ENCODE measurements at places on chromosomes 2 and 18.

DNA sequence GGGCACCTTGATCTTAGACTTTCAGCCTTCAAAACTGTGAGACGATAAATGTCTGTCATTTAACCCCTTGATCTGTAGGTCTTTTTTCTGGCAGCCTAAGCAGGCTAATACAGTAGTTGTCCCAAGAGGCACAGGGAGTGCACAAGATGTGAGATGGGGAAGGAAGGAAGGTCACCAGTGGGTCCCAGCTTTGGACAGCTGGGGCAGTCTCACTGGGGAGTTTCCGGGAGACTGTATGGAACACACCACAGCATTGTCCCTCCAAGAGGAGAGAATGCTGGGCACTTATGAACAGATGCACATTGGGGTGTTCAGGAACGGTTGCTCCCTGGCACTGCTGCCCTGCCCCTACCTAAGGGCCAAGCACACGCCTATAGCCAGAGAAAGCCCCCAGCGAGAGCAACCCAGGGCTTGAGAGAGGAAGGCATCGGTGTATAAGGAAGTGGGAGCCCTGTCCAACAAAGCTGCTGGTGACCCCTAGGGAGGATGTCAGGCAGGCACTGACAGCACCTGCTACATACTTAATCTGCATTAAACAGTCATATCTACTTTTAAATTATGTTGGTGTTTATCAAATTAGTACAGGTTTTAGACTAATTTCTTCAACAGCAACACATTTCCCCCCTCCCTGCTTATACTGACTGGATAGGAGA lies 11.6 kb upstream of the NCK2 start:
- no peak for DNase-seq

DNA sequence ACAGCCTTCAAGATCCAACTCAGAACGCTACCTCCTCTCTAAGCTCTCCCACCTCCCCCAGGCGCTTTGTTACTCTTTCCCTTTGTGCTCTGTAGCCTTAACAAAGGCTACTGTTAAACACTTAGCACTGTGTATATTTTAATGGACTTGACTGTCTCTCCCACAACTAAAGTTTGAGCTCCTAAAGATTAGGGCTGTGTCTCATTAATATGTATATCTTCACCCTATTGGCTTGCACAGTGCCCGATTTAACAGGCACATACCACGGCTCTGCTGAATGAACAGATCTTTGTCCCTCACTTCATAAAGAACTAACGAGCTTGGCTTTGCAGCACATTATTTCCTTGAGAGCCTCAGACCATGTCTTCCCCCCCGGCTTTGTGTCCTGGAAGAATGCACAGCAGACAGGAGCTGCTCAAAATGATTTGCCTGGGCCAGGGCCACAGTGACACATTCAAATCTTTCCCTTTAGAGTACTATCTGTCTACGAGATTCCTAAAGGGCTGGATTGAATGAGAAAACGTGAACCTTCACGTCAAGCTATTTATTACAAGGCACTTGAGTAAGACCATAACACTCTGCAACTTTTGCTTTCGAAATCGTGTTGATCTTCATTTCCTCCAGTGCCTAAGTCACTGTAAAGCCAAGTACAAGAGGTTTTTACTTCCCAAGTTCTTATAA lies 22.1 kb downstream of the ABHD3 start:
- no peak for DNase-seq

DNA sequence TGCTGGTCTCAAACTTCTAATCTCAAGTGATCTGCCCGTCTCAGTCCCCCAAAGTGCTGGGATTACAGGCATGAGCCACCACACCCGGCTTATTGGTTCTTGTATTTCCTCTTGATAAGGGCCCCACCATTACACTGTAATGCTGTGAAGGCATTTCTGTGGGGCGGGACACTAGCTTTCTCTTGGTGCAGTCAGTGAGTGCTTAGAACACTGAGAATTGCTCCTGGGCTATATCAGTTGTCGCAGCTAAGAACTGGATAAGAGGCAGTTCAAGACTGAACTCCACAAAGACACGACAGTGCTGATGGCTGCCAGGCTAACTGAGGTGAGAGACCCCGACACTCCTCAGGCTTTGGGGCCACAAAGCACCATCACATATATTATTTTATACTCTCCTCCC lies 2.1 kb downstream of the KHK start:
- no peak for DNase-seq

- no peak for DNase-seq
Observed at GRCh38 chr2:170411660-170412059, 233.7 kb downstream of the MYO3B start.

DNA sequence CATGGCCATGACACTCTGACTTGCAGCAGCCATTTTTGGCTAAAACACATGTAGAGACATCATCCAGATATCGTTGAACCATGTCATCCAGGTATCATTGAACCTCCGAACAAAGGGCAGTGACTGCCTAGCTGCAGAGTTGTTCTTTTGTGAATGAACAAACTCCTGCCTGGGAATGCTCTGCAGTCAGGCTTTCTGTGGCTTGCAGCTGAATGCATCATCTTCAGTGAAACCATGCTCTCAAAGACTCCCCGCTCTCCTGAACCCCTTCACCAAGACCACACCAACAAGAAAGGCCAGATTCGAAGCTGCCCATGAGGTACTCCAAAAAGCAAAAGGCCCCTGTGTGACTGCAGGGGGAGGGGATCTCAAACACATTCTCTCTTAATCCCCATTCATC lies 118.8 kb downstream of the ACTR3 start:
- no peak for DNase-seq

GRCh38 chr2:156356014-156356754 lies 23.7 kb upstream of the NR4A2 start:
- no peak for DNase-seq

DNA sequence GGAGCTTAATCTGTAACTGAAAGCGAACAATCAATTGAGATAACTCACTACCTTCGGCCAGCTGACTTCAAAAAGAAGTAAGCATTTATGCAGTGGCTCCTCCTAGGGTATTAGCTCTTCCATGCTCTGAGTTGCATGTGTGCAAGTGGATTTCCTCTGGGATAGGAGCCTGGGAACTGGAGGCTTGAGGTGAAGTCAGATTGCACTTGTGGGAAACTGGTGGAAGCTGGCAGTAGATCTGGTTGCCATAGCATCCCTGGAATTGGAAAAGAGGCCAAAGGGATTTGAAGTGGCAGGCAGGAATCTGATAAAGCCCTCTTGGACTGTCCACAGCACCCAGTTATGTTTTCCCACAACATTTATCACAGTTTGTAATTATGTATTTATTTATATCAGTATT lies 50.6 kb upstream of the FMNL2 start:
- DNase-seq = no peak

- no peak for DNase-seq
Observed at GRCh38 chr2:107747964-107748583, 78.6 kb upstream of the RGPD4 start.

DNA sequence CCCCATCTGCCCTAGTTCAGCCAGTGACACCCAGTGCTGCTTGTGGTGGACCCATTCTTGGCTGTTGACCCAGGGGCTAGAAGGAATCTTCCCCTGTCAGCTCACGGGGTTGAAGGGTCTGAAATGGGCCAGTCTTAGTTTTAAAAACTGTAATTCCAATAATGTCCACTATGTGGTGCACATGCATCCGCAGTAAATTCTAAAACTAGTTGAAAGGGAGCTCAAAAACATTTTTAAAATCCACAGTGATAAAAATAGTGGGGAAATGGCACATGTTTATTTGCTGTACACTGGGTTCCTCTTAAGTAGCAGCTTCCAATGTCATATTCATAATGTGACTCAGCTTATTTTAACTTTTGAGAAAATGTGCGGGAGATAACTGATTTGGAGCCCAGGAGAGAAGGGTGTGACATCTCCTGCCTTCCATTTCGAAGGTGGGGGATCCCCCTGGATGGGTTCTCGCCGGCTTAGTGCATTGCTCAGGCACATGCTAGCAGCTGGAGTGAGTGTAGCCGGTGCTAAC lies 32.8 kb downstream of the GRHL1 start:
- DNase-seq = no peak

GRCh38 chr18:12960853-12961397 lies 13.1 kb downstream of the SEH1L start:
- no peak for DNase-seq

DNA sequence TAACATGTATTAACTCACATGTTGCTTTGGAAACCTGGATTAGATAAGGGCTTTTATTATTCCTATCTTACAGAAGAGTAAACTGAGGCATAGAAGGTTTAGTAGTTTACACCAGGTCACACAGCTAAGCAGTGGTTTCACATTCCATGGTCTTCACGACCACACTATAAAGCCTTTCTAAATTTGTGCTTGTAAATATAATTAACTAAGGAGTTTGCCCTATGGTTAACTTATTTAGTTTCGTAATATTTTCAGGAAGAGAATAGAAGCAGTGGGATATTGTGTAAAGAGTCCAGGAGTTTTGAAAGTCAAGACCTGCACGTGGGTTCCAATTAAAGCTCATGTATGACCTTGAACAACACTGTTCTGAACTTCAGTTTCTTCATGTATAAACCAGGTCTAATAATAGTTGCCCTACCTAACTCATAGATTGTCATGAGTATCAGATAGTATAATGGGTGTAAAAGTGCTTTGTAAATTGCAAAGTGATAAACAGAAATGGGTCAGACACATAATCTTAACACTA lies 19.5 kb upstream of the SOS1 start:
- no peak for DNase-seq

- no peak for DNase-seq
Observed at GRCh38 chr2:143675021-143675420, 545.8 kb downstream of the ARHGAP15 start.

DNA sequence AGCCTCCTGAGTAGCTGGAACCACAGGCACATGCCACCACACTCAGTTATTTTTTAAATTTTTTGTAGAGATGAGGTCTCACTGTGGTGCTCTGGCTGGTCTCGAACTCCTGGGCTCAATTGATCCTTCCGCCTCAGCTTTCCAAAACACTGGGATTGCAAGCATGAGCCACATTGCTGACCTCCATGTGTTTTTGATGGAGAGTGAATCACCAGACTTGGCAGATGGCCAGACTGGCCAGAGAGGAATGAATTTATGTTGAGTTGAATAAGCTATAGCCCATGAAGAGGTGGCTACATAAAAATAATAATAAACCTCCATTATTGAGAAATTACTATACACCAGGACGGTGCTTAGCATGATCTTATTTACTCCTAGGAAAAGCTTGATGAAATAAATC lies 91.5 kb downstream of the MREG start:
- DNase-seq = no peak

DNA sequence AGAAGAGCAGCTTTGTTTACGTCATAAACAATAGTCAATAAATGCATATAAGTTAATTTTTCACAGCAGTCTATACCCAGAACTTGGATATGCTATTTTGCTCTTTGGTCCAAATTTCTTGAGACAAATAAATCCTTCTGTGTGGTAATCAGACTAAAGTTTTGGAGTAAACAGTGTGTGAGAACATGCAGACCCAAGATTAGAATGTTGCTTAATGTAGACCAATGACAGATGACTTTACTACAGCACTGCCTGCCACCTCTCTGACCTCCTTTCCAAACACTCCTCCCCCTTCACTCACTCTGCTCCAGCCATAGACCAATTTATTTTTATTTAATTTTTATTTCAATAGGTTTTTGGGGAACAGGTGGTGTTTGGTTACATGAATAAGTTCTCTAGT lies 115.3 kb upstream of the TANK start:
- DNase-seq = no peak

Measured in stimulated activated CD8-positive, alpha-beta memory T cell treated with anti-CD3 and anti-CD28 coated beads, Interleukin-4, amount 100 ng/mL, for 24 hours (primary cell).